CD4-positive, alpha-beta T cell treated with Interleukin-1 beta for 1 hour (primary cell): ENCODE measurements at places on chromosomes 12 and 14.
A peak's percentile ranks its signal among the peaks of the same experiment; 100 is the strongest.

DNA sequence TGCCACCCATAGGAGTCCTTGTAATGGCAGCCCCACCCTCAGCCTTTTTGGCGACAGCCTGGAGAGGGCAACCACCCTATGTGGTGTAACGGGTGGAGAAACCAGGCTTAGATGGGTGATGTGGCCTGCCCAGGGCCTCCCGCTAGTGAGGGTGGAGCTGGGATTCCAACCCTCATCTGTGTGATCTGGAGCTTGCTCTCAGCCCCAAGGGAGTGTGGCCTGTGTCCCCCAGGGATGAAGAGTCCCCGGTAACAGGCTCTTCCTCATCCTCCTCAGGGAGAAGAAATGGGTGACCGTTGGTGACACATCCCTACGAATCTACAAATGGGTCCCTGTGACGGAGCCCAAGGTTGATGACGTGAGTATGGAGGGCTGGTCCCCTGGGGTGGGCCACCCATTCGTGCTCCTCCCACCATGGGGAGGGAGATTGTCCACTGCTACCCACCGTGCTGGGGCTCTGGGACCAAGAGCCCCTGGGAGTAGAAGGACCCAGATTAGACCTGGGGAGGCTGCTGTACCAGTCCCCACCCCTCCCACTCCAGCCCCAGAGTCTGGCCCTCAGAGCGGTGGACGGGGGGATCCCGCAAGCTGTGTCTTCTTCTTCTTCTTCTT lies 8.8 kb downstream of the BCL7A start:
- no peak for DNase-seq

DNA sequence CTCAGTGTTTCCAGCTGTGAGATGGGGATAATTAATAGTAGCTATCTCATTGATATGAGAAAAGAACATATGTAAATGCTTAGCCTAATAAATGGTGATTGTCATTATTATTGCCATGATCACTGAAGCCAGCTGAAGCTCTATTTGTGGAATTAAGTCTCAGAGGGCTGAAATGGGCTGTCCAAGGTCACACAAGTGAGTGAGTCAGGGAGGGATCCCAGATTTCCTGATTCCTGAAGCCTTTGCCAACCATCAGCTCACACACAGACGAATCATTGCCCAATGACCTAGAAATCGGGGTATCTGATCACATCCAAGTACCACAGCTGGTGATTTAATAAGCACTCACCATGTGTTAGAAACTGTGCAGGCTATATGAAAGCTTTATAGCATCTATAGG lies 21.6 kb upstream of the TMEM229B start:
- no peak for DNase-seq

GRCh38 chr14:85191986-85192385 lies 338.0 kb upstream of the FLRT2 start:
- DNase-seq, result no peak

DNA sequence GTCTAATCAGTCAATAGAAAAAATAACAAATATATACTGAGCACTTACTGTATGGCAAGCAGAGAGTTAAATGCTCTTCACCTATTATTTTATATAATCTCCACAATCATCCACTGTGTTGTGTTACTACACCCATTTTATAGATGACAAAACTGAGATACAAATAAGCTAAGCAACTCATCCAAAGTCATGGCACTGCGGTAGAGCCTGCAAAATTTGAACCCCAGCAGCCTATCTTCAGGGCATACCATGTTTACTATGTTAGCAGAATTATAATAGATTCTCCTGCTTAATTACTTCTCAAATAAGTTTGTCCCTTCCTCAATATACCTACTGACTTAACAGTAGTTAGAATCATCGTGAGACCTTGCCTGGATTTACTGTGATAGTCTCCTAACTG lies 53.6 kb upstream of the PCED1B start:
- DNase-seq, result no peak

DNA sequence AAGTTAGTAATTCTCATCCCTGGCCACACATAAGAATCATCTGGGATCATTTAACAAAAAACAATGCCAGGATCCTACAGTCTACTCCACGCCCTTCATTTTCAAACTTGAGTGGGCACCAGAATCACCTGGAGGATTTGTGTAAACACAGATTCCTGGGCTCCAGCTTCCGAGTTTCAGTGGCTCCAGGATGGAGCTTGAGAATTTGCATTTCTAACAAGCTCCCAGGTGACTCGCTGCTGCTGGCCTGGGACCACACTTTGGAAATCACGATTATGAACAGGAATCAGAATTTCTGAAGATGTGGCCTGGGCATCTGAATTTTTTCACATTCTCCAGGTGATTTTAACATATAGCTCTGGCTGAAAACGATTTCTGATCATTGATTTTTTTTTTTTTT lies 234.8 kb downstream of the CACNA1C start:
- DNase-seq, result no peak

GRCh38 chr14:72516936-72517700 lies 376.8 kb downstream of the DPF3 start:
- DNase-seq, result peak; percentile 78

GRCh38 chr12:98402091-98402490 lies 113.3 kb upstream of the TMPO start:
- no peak for DNase-seq
